Renal cortex interstitium (tissue), 15 donors: ENCODE measurements at places on chromosomes 3 and 15. TPM values are rescaled to one million over a fixed set of nuclear protein-coding genes. Genes with fewer than 3 reads are reported as not detected.

DNA sequence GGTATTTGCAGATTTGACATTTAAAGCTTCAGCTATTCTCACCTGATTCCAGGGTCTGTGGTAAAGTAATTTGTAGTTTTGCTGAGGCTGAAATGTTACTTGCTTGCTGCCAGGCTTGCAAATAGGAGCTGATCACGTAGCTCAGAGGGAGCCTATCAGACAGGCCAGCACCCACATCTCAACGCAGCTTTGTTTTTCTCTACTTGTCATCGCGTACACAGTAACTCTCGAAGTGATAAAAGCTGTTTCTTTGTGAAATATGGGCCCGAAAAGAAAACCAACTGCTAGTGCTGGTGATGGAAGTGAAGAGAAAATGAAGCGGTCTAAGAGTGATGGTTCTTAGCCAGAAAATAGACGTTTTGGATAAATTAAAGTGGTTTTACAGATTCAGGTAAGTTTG is 23.4 kb downstream of the RAB5A start:
- DNase-seq: no peak

GRCh38 chr3:66482018-66482404 is 18.8 kb downstream of the LRIG1 start:
- no peak for DNase-seq

DNA sequence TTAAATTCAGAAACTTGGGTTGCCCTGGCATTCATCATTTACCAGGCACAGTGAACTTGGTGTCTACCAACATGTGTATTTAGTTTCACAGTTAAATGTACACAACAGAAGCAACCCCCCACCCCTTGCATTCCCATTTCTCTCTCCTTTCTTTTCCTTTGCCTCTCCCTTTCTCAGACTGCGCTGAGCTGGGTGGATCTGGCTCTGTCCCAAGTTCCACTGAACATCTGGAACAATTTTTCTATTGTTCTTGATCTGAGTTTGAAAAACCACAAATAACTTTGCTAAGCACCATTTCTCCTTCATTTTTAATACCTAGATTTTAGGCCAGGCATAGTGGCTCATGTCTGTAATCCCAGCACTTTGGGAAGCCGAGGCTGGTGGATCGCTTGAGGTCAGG is 242.2 kb downstream of the ABHD5 start:
- no peak for DNase-seq

DNA sequence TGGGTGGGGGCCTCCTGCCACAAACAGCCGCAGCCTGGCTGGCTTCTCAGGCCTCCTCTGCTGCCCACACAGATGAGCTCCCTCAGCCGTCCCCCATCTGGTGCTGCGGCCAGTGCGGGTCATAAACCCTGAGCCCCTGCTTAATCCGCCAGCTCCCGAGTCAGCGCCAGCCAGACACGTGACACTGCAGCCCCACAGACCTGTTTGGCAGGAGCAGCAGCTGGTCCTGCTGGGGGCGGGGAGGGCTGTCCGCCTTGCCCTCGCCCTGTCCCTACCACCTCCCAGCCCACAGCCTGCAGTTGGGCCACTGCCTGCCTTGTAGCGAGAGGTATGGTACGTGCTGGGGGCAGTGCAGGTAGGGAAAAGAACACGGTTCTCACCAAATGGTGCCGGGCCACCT is 86.2 kb downstream of the IQSEC1 start:
- DNase-seq: no peak

DNA sequence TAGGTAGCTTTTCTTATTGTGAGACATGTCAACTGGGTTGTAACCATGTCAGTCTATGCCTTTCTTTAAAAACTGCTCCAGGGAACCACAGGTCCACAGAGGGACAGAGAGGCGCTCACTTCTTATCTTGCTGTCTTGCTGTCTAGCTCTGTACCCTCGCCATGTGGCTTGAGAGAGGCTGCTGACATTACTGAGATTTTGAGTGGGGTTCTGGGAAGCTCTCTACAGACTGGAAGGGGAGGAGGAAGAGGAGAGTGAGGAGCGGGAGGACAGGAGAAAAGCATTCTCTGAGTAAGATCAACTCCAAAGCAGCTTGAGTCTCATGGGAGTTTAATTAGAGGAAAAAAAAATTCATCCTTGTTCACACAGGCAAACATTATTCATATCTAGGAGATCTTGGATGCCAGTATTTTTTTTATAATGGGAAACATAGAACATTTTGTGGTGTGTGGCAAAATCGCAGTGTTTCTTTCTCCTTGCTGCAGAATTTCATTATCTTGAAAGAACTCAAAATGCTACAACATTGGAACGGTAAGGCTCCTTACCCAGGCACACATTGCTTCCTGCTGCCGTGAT is 1037.0 kb upstream of the NR2F2 start:
- no peak for DNase-seq

- no peak for DNase-seq
Observed at GRCh38 chr3:90221900-90222299, 1114.5 kb downstream of the EPHA3 start.

GRCh38 chr3:143139762-143140161 is 20.2 kb downstream of the CHST2 start:
- no peak for DNase-seq

DNA sequence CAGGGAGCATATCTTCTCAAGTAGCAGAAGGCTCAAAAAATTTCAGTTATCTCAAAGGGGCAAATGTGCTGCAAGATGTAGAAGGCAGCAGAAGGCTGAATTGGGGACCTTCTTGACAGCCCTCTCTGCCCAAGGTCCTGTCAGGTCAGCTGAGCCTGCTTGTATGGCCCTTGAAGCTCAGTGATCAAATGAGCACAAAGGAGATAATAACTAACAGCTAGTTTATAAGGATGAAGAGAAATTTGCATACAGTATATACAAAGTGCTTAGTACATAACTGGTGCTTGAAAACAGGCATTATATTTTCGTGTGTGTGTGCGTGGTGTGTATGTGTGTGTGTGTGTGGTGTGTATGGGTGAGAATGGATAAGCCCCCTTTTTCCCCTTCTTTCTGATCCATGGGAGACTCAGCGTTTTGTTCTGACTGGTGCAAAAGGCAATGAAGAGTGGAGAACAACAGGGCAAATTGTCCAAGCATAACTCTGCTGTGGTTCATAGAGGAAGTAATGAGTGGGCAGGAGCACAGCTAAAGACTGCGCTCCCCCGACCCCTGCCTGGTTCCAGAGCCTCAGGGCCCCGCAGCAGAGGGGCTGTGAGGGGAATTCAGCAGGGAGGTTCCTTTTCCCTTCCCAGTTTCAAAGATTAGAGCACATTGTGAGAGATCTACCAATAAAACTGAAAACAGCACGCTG is 356.8 kb upstream of the NR2F2 start:
- no peak for DNase-seq

DNA sequence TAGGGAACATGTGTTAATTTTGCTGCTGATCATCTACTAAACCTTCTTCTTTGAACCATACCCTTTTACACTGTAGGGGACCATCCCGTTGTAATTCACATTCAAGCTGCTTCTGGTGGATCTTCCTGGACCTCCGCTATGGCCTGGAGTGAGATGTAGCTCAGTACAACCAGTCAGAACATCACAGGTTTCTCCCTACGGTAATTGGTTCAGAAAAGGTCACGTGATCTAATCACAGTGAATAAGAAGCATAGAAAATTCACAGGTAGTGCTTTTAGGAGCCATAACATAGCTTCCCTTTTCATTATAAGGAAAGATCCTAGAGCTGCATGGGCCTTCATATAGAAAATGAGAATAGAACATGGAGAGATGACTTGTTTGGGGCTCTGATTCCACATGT is 320.8 kb upstream of the PDZRN3 start:
- DNase-seq: no peak

- DNase-seq: no peak
Observed at GRCh38 chr3:62727536-62727935, 147.7 kb downstream of the CADPS start.

DNA sequence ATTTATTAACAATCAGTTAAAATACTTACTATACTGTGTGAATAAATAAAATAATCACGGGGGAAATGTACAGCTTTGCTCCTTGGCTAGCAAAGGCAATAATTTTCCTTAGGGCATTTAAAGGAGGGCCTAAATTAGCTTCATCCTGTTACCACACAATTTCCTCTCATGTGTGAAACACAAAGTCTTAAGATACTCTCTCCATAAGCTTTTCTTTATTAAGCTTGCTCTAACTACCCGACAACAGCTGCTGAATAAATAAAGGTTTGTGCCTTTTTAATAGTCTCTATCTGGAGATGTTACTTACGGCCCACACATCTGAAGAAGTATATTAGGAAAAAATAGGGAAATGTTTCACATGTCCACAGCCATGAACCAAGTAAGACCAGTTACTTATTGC is 29.7 kb downstream of the ZNF106 start:
- DNase-seq: no peak

DNA sequence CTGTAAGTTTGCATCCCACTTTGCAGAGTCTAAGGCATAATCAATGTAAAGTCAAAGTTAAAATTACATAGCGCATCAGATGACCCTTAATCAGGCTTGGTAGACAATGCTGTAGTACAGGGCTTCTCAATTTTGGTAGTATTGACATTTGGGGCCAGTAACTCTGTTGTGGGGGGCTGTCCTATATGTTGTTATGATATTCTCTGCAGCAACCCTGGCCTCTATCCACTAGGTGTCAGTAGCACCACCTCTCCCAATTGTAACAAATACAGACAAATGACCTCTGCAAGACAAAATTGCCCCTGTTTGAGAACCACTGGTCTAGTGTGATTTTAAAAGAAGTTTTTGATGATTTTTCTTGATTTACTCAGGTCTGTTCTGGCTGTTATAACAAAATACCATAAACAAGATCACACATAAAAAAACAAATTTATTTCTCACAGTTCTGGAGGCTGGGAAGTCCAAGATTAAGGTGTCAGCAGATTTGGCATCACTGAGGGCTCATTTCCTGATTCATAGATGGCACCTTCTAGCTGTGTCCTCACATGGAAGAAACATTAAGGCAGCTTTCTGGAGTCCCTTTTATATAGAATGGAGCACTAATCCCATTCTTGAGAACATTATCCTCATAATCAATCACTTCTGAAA is 37.6 kb upstream of the SLC9A9 start:
- DNase-seq: no peak

DNA sequence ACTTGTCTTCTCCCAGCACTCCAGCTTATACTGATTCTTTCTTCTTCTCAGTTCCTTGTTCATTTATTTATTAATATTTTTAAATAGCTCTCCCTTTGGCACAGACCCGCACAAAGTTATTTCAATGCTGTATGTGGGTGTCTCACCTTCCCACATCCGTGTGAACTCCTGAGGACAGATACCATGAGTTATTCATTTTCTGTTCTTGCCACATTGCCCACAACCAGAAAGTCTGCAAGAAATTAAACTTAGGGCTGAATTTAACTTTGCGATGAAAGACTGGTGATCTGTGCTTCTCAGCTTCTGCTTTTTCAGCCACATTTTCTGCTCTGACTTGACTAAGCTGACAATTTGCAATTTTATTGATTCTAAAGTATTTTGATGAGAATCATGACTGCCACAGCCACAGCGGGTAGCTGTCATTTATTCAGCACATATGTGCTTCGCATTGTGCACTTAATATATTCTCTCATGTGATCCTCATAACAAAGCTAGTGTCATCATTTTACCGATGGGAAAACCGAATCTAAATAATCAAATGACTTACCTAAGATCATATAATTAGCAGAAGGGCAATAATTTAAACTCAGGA is 569.8 kb downstream of the EDEM1 start:
- no peak for DNase-seq

LRRC31 gene
- polyA plus RNA-seq: 0.33 TPM

ABHD6 gene
- polyA plus RNA-seq: 12.2 TPM

SLC12A1 gene
- 342 TPM for polyA plus RNA-seq

REC114 gene
- not detected for polyA plus RNA-seq

C3orf49 gene
- 0.48 TPM for polyA plus RNA-seq

TYRO3 gene
- 175 TPM for polyA plus RNA-seq

TTC23 gene
- 35.4 TPM for polyA plus RNA-seq

TRIM71 gene
- 8.5 TPM for polyA plus RNA-seq
